ENCODE measurements at places on chromosomes 3 and 15.

- DNase-seq, result no peak
Observed at GRCh38 chr3:187750513-187751123, 5.3 kb upstream of the BCL6 start.

DNA sequence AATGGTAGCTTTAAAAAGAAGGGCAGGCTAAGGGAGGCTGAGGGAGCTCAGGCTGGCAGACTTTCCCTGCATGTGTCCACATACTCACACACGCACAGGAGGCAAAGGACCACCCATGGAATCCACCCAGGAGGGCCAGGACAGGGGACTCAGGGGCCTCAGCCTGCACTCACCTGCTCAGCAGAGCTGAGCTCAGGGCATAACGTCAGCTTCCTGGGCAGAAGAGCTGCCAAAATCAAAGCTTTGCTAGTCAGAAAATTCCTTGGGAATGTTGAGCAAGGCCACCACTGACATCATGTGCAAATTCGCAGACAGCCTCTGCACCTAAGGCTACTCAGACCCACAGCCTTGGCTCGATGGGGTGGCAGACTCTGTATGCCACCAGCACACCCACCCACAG lies 16.4 kb upstream of the ALAS1 start:
- no peak for DNase-seq

DNA sequence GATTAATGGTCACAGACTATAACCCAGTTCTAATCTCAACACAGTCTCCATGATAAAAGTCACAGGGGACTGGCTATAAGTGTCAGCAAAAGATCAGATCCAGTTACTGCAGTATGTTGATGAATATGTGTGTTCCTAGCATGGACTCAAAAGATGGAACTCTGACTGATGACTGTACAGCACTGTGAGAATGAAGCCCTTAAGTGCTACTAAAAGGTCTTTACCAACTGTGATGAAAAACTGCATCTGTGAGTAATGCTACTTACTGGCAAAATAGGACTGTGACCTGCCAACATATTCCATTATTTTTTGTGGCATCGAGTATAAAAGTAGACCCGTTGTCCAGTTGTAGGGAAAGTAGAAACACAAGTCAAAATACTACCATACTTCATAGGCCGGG lies 284.2 kb downstream of the ROBO2 start:
- DNase-seq, result no peak

DNA sequence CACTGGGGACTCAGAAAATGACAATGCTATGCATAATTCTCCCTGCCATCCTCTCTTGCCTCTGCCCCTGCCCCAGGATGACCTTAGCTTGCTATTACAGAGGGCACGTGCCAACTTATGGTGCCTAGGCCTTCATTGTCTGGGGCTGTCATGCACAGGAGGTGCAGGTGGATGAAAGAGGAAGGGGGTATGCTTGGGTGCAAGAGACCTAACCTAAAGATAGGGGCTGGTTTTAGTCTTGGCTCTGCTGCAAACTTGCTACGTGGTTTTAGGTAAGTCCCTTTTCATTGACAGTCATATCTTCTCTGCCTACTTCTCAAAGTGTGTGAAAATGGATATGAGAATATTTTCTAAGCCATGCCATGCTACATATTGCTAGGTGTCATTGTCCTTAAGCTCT lies 161.3 kb downstream of the EPHB1 start:
- no peak for DNase-seq

DNA sequence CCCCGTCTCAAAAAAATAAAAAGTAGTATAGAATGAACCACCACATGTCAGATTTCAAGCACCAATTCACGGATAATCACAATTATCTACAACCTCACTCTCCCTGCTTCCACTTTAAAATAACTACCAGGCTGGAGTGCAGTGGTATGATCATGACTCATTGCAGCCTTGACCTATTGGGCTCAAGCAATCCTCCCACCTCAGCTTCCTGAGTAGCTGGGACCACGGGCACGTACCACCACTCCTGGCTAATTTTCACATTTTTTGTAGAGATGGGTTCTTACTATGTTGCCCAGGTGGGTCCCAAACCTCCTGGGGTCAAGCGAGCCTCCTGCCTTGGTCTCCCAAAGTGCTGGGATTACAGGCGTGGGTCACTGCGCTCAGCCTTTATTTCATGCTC lies 38.1 kb upstream of the LDHAL6B start:
- DNase-seq, result no peak

DNA sequence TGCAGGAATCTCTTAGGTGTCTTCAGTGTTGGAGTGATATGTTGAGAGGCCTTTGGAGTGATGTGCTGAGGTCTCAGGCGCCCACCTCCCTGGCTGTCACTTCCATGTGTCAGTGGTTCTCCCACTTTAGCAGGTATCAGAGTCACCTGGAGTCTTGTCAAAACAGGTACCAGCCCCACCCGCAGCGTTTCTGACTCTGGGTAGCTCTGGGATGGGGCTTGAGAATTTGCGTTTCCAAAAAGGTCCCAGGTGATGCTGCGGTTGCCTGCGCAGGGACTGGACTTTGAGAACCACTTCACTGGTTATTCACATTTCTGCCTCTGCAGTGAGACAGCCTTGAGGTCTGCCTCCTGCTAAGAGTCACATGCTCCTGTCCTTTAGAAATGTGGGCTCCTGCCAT lies 15.5 kb downstream of the UMPS start:
- DNase-seq, result no peak

- DNase-seq, result peak; percentile 2
Observed at GRCh38 chr15:72116731-72117485, 1.0 kb downstream of the MYO9A start.

DNA sequence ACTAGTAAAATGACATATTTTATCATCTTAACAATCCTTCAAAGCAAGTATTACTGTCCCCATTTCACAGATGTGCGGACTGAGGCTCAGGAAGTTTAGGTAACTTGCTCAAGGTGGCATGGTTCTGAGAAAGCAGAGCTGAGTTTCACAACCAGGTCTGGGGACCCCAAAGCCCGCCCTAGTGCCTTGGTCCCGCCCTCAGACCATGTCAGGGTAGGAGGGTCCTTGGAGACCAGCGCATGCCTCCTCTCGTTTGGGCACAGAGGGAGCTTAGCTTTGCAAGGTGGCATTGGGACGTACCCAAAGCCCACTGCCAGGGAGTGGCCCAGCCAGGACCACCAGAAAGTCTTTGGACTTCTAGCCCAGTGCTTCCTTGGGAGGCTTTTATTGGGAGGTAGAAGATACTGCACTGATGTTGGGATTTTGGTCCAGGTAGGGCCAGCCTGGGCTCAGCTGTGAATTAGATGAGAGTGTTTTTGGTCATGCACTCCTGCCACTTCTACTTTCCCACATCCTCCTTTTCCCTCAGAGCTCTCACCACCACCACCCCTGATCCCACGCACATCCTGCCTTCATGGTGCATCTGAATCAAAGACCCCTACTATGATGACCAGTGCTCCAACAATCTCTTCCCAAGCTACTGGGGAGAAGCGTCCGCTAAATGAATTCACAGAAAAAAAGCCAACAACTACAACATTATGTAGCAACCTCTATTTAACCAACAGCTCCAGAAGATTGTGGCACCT lies 307.9 kb downstream of the TLE3 start:
- no peak for DNase-seq

GRCh38 chr15:29542994-29543393 lies 273.4 kb upstream of the NSMCE3 start:
- DNase-seq, result no peak

All from stimulated activated CD4-positive, alpha-beta T cell treated with anti-CD3 and anti-CD28 coated beads, Interleukin-2, amount 100 ng/mL, for 4 hours (primary cell).